ENCODE measurements at places on chromosomes 2 and 18.

GRCh38 chr18:38933322-38933721 lies 1367.7 kb upstream of the CELF4 start:
- DNase-seq = no peak

- DNase-seq = no peak
Observed at GRCh38 chr2:202147775-202148174, 74.7 kb downstream of the KIAA2012 start.

DNA sequence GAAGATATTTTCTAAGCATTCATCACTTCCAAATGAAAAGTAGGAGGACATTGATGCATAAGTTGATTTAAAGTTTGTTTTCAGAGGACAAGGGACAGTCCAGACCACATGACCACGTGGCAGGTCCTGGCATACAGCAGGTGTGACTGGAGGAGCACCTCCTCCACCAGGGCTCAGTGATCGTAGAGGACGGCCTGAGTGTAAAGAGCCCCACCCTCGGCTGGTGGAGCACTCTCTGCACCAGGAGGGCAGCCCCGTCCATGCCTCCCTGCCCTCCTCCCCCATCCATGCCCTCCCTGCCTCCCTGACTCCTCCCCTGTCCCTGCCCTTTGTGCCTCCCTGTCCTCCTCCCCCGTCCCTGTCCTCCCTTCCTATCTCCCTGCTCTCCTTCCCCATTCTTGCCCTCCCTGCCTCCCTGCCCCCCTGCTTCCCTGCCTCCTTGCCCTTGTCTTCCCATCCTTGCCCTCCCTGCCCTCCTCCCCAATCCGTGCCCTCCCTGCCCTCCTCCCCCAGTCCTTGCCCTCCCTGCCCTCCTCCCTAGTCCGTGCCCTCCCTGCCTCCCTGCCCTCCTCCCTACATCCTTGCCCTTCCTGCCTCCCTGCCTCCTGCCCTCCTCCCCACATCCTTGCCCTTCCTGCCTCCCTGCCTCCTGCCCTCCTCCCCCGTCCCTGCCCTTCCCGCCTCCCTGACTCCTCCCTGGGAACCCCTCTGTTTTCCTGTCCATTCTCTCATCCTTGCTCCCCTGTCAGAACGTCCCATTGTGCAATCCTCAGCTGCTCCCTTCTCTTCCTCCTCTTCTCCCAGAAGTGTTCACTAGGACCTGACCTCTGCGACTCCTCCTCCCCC lies 47.9 kb downstream of the ANKMY1 start:
- DNase-seq = no peak

DNA sequence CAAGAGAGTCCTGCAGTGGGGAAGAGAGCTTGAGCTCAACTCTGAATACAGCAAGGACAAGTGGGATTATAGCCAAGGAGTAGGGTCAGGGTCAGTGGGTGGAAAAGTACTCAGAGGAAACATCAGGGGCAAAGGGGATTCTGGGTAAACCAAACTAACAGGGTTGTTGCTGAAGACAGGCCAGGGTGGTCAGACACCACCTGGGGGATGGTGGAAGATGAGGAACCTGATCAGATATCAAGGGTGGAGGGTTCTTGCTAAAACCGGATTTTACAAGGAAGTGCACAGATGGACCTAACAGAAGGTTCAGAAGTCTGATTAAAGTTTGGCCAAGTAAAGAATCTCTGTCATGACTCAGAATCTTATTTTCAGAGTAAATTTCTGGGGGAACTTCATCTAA lies 16.5 kb downstream of the OSBPL1A start:
- no peak for DNase-seq

DNA sequence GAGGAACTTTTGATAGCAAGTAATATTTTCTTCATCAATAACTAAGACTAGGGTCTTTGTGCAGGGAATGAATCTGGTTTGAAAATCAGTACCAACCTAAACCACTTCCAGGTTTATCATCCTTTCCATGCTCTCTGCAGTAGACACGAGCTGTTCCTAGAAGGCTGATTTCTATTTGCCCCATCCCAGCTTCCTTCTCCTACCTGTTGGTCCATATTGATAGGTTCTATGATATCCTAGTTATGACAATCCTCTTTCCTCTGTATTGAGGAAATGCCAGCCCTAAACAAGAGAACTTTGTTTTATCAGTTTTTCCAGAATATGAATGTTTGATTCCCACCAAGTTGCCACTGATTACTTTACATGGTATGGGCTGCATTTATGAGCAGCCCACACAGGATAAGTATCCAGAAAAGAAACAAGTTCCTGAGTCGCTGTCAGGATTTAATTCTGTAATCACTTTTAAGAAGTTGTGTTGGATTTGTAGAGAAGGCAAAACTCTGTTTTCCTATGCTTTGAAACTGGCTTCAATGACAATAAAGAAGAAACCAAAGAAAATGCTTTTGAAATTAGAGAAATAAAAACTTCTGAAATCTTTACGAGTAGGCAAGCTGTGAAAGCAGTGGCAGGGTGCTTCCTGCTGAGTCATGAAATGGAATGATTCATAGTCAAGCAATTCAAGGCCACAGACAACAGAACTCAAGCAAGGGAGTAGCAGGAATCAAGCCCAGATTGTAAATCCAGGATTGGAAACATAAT lies 37.3 kb upstream of the TANK start:
- DNase-seq = peak; percentile 41

DNA sequence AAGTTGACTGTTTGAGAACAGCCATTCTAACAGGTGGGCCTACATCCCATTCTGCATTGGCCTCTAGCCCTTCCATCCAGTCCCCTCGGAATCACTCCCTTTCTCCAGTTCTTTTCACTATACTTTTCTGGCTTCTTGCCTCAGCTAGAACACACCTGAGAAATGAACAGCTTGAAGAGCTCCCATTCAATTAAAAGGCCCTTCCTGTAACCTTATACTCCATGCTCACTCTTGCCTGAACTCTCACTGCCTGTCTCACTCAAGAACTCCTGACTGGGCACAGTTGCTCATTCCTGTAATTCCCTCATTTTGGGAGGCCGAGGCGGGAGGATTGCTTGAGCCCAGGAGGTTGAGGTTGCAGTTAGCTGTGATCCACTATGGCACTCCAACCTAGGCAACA lies 23.6 kb downstream of the CHRNA1 start:
- DNase-seq = no peak

GRCh38 chr2:38723173-38723572 lies 28.0 kb downstream of the SRSF7 start:
- no peak for DNase-seq

GRCh38 chr2:26000561-26001082 lies 18.3 kb upstream of the KIF3C start:
- DNase-seq = peak; percentile 80

DNA sequence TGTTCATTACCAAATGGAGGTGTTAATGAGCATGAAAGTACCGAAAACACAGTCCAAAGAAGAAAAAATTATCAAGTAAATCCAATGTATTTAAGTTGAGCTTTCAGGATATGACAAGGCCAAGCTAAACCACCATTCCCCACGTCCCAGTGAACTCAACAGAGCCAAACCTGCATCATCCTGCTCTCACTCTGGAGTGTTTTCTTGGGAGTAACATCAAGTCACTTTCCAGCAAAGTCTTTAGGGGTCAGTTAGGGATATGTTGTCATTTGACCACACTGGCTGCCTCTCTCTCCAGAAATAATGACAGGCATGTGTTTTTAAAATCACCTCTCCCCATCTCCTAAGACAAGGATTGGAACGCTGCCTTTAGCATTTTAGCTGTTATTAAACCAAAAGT lies 140.5 kb downstream of the SRBD1 start:
- DNase-seq = no peak

DNA sequence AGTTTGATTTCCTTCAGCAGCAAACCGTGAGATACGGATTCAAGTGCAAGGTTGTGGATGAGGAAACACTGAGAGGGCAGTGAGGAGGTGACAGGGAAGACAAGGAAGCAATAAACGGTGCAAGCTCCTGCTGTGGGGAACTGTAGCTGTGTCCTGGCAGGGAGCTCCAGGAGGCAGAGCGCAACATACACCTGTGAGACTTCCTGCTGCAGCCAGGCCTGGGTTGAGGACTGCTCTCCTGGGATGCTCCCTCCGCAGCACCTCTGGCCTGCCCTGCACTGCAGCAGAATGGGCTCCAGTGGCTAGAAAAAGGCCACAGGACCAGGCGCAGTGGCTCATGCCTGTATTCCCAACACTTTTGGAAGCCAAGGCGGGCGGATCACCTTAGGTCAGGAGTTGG lies 85.5 kb downstream of the MRO start:
- DNase-seq = no peak

DNA sequence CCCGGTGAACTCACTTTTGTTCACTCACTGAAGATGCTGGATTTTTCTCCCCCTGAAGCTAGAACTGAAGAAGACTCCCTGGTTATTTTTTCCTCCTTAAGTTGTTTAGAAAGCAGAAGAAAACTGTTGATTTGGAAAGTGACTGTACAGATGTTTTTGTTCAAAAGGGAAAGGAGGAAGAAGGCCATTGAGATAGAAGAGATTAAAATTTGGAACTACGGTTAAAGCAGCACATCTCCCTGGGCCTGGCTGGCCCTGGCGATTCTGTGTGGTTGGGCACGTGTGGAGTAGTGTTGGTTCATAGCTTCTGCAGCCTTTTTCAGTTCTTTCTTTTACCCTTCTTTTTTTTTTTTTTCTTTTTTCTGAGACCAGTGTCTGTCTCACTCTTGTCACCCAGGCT lies 109.2 kb downstream of the MAP4K4 start:
- DNase-seq = no peak

- no peak for DNase-seq
Observed at GRCh38 chr2:262117-262516, 1.7 kb downstream of the SH3YL1 start.

DNA sequence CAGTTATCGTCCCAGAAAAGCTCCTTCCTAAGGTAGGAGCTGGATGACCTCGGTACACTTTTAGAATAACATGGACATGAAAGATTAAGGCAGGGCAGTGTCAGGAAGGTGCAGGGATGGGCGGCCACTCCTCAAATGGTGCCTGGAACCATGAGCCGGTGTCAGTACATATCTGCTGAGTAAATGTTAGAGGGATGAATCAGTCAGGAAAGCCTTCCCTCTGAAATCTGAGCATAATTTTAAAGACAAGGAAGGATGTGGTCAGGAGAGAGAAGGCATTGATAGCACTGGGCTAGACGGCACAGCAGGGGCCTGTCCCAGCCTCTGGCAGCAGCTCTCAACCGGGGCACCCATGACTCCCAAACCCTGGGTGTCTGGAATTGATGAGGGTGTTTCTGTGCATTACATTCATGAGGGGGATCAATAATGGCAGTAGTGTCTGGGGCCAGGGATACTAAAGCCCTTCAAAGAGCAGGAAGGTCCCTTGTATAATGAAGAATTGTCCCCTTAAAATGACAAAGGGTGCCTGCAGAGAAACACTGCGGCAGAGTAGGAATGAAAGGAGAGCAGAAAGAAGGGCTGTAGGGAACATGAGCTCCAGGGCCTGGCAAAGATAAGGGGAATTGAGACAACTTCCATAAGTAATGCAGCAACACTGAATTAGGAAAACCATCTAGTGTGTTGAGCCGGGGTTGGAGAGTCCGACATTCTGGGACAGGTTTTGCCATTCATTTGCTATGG lies 162.3 kb upstream of the REV1 start:
- no peak for DNase-seq

- DNase-seq = no peak
Observed at GRCh38 chr2:216391401-216391800, 19.1 kb upstream of the MARCHF4 start.

DNA sequence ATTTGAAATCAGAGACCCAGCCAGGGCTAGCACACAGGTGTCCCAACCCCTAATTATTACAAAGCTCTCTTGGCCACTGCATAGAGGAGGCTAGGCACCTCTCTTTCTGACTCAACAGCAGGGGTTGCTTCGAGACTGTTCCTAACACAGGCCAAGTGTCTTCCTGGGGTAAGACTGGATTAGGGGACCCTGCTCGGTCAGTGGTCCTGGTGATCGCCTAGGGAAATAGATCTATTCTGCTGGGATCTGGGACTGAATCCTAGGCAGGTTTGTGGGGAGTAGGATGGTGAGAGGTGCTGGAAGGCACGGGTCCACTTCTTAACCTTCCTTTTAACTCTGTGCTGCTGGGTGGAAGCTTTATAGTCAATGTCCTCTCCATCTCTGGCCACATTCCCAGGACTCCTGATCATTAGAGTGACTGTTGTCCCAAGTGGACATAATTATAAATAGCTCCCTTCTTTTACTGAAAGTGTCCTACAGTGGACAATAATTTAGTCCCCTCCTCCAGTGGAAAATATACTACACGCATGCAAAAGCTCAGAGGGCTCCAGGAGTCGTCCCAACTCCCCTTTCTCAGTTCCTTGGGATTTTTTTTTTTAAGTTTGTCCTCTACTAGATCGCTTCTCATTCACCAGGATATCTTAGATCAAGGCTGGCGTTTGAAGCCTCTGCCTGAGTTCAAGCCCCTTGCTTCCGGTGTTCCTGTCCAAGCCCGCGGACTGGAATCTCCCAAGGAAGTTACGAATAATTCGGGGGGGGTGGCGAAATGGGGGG lies 1.3 kb upstream of the TRIB2 start:
- no peak for DNase-seq

DNA sequence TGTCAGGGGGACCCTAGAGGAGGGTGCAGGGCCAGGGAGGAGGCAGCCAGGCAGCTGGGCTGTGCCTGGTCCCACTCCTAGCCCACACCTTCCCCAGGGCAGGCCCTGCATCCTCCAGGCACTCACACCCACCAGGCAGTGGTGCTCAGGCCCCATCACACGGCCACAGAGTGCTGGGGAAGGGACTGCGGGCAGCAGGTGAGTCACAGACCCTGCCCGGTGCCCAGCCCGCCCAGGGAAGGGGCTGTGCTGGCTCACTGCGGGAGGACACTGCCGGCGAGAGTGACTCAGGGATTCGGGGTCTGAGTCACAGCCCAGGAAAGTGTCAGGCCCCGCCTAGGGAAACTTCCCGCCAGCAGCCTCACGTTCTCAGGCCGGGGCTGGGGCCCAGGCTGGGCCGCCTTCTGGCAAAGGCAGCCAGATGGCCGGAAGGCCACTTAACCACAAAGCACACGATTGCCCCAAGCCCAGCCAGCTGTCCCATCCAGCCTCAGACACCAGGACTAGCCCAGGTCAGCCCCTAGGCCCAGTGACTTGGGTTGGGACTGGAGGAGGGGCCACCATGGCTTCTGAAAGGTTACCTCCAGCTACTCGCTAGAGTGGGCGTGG lies 42.2 kb downstream of the BIN1 start:
- peak; percentile 69 for DNase-seq

DNA sequence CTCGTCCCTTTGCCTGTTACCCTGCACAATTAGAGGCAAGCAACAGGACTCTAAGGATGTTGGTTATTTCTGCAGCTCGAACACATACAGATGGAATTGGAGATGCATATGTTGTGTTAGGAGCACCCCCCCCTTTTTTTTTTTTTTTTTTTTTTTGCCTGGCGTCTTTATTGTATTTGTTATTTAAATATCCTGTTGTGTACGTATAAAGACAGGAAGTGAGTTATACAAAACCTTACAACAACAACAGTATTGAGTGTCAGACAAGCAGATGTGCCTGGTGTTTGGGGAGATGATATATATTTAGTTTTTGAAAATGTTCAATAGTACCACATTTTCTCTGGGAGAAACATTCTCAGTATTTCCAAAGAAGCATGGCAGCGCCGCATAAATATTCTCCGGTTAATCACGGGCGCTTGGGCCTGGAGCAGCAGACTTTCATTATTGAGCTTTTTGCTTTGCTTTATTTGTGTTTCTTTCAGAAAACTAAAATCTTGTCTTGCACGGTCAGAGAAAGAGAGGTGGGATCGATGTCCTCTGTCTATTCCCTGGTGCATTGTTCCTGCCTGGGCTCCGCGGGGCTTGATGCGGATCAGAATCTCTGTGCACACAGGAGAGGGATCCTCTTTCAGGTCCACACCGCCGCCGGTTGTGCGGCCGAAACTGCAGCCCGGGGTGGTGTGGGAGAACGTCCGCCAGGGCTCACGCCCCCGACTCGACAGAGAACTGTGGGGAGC lies 23.2 kb upstream of the ZNF516 start:
- no peak for DNase-seq
